ENCODE measurements at places on chromosomes 12 and 14. TPM values are rescaled to one million over a fixed set of nuclear protein-coding genes. Genes with fewer than 3 reads are reported as not detected.

Gene CCDC177
- total RNA-seq, result not detected

DNA sequence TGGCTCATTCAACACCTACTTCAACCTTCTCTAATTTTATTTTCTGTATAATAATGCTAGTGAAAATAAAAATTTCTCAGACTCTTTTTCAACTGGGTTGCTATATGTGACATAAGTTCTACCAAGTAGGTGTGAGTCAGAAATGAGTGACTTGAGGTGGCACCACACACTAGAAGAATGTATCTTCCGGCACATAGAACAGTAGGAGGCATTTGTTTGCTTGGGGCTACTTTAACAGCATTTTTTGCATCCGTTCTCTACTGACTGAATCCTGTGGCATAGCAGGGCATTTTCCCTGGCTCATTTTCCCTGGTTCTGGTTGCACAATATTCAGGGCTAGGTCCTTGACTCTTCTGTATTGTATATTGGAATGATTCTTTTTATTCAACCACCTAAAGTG, 194.0 kb upstream of the SLC16A7 start:
- DNase-seq, result no peak

Gene SCN8A
- total RNA-seq, result 1.1 TPM

DNA sequence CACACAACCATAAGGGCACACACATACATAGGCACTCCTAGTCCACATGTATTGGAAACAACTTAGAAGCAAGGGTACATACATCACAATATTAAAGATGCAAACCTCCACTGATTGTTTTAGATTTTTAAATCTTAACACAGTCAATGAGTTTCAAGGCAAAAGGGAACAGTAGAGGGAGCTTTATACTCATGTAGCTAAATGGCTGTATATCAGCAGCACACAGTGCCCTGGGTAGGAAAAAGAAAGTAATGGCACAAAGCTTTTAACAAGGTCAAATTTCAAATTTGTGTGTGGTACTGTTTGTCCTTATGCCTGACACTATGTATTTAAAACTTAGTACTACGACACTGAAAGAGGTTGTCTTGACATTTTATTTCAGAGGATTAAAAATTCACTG, 262.0 kb downstream of the MED13L start:
- peak; percentile 22 for DNase-seq

GRCh38 chr14:31294746-31295405, 87.3 kb upstream of the HECTD1 start:
- DNase-seq, result no peak

Gene ADSS1
- 5.5 TPM for total RNA-seq

- no peak for DNase-seq
These were observed 156.6 kb downstream of the DAD1 start for GRCh38 chr14:22432348-22432976.

DNA sequence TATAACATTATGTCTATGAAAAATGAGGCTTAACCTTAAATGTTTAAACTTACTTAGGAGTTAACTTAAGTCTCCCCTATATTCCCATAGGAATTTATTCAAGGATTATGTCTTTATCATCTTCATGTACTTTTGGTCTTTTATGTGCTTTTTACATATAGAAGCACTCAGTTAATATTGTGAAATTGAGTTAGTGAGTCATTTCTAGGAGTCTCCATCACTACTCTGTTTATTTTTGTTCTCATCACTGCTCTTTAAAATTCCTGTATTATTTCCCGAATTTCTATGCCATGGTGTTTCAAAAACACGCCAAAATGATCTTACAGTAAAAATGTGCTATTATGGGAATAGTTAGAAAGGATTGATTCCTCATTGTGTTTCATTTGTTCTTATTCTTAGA, 31.6 kb downstream of the TBC1D15 start:
- DNase-seq, result no peak

- DNase-seq, result no peak
These were observed 28.2 kb upstream of the EGLN3 start for GRCh38 chr14:33978892-33979612.

All from naive thymus-derived CD8-positive, alpha-beta T cell (primary cell).